ENCODE measurements at places on chromosomes 13 and 19.

DNA sequence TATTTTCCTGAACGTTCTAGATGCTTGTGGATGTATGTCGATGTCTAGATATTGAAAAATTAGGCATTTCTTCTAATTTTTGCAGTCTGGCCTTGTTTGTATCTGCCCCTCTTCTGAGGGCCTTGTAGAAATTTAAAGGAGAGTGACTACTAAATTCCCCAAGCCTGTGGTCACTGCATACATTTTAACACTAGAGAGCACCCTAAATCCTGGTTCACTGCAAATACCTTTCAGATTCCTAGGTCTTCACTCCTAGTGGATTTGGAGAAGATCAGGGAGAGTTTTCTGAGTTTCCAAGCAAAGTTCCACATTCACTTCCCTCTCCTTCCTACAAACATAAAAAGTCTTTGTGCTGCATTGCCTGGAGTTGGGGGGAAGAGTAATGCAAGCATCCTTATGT is 1272.5 kb downstream of the OLFM4 start:
- no peak for DNase-seq

DNA sequence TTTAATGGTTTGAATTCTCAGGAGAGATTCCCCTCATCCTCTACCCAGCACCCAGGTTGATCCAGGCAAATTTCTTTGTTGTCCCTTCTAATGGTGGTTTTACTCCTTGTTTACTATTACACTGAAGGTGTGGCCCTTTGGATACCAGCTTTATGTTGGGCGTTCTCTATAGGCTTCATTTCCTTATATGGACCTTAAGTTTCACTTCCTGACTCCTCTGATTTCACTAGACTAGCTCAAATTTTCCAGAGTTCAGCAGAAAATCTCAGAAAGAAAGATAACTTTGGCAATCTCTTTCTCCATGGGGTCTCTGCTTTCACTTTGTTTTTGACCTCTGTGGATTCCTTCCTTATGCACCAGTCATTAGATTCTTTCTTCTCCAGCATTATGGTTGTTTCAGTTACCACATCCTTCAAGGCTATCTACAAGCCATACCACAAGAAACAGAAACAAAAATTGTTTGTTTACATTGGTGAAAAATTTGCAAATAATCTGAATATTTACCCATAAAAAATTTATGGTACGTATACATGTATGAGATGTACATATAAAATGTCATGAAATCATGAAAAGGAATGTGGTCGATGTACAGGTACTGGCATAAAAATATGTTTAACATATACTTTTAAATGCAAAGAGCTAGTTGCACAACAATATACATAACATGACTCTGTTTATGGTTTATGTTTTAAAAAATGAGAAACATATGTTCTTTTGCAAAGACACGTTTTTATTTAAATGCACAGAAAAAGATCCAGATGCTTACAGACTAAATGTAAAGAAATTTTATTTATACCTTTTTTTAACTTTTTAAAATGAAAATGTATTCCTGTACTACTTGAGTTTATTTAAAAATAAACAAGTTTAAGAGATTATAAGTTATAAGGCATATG is 212.6 kb downstream of the LACC1 start:
- DNase-seq = no peak

GRCh38 chr13:30737511-30738337 is 2.4 kb downstream of the ALOX5AP start:
- DNase-seq = no peak

- DNase-seq = no peak
Measured at GRCh38 chr19:17614476-17614875, 59.0 kb downstream of the COLGALT1 start.

- DNase-seq = no peak
Measured at GRCh38 chr19:19860756-19861390, 4.8 kb upstream of the ZNF253 start.

GRCh38 chr13:21683034-21683733 is 12.3 kb downstream of the FGF9 start:
- DNase-seq = no peak

DNA sequence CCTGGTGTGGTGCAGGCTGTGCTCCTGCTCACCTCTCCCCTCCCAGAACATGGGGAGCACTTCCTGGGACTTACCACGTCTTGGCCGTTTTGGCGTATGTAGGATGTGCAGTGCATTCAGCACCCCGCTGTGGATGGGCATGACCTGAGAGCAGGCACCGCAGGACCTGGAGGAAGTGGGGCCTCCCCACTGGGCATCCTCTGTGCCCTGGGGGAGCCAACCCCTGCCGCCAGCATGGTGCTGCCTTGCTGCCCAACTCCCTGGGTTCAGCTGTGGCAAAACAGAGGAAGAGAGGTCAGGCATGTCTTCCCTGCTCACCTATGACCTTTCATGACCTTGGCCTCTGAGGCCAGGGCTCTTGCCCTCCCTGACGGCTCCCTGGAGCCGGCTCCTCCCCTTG is 103.5 kb downstream of the RAB20 start:
- DNase-seq = no peak

DNA sequence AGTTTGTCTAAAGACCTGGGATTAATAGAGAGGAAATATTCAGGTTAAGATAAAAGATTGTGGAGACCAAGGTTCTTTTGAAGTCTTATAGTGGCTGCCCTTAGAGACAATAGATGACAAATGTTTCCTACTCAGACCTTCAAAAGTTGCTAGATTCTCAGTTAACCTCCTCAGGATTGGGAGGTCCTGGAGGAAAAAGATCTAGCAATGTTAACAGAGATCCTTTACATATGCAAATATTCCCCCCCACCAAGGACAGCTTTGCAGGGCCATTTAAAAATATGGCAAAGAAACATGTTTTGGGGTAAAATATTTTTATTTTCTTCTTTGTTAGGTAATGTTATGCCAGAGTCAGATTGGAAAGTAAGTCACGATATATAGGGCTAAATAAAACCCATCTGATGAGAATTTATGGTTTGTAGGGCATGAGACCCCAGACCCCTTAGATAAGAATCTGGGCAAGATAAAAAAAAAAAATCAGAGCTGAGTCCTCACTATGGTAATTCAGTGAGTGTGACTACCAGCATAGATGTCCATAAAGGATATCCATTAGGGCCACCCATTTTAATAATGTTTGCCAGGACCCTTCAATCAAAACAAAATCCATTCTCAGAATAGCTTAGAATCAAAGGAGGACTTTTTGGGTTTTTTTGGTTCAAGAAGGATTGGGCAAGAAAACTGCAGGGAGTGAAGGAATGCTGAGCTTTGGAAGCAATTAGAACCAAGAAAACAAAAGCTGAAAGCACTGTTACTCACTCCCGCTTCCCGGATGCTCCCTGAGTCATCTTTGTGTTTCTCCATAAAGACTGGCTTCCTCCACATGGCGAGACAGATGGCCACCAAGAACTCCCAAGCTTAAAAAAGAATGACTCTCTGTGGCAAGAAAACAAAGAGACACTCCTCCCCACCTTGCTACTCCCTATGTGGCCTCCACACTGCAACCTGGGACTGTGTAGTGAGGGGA is 28.2 kb downstream of the VSTM1 start:
- no peak for DNase-seq

- peak; percentile 40 for DNase-seq
Measured at GRCh38 chr19:56066152-56067023, 54.7 kb downstream of the ZNF787 start.

GRCh38 chr19:17414097-17414496 is 5.8 kb upstream of the MVB12A start:
- DNase-seq = no peak

GRCh38 chr19:55437410-55437809 is 5.7 kb downstream of the SHISA7 start:
- DNase-seq = no peak

DNA sequence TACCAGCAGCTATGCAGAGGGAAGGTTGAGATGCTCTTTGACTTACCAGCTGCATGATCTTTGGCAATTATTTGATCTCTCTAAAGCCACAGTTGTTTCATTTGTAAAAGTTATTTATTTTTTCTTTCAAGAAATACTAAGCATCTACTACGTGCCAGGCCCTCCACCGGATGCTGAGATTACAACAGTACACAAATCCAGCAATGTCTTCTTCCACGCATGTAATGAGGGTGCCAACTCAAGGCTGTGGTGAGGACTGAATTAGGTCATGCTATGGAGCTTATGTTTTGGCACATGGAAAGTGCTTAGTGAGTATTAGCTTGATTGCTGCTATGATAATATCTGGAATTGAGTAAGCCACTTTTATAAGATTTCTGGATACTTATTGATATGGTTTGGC is 358.2 kb downstream of the IRS2 start:
- DNase-seq = no peak

- DNase-seq = no peak
Measured at GRCh38 chr19:17831419-17831888, 10.1 kb upstream of the INSL3 start.

GRCh38 chr19:2051773-2052704 is 995 bp upstream of the MKNK2 start:
- no peak for DNase-seq

DNA sequence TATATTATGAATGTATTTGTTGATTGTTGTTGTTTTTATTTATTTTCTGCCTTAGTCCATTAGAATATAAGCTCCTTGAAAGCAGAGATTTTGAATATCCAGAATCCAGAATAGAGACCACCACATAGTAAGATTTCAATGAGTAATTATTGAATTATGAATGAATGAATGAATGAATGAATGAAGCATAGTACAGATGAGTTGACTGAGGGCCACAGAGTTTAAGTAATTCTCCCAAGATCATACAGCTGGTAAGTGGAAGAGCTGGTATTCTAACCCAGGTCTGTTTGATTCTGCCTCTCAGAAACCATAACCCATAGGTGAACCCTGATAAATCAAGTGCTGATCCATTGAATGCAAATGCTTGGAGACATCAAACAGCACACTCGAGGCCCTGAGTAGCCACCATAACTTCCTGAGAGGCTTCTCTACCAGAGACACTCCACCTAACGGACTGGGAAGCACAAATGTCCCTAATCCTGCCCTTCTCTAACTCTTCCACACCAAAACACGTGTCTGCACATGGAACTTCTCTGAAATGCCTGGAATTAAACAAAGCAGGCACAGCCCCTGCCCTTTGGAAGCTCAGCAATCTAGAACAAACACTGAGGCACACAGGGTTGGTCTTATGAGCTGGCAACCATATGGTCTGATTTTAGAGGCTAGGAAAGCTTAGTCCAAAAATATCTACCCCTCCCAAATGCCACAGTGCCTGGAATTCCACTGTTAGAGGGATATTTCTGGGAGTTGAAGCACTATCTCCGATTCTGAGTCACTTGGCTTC is 190.1 kb downstream of the FOXO1 start:
- DNase-seq = no peak

DNA sequence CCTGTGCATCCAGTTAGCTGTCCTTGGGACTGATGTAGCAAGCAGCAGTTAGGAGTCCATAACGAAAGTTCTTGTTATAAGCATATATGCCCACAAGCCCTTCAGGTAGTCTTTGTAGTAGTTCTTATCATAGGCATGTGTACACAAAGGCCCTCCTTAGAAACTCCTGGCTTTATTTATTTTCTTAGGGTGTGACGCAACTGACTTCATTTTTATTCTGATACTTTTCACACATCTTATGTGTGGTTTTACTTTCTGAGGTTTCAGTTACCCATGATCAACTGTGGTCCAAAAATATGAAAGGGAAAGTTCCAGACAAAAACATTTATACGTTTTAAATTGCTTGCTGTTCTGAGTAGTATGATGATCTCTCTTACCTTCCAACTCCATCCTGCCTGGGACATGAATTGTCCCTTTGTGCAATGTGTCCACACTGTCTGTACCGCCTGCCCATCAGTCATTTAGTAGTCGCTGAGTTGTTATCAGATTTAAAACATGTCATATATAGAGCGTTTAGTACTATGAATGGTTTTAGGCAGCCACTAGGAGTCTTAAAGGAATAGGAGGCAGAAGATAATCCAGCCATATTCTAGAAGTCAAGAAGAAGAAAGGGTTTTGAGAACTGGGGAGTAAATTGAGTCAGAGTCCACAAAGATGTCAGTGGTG is 19.4 kb downstream of the GPC5 start:
- no peak for DNase-seq

Measured in stimulated activated CD8-positive, alpha-beta memory T cell treated with anti-CD3 and anti-CD28 coated beads, Interleukin-15, amount 100 ng/mL, for 24 hours (primary cell).